ENCODE measurements at places on chromosomes 3 and 15.

- DNase-seq, result no peak
Measured at GRCh38 chr15:70347321-70348225, 249.9 kb upstream of the TLE3 start.

- no peak for DNase-seq
Measured at GRCh38 chr3:126773783-126774182, 69.7 kb downstream of the CHCHD6 start.

- no peak for DNase-seq
Measured at GRCh38 chr3:101903451-101903871, 54.1 kb downstream of the NFKBIZ start.

GRCh38 chr3:40997711-40998519, 201.4 kb upstream of the CTNNB1 start:
- DNase-seq, result no peak

DNA sequence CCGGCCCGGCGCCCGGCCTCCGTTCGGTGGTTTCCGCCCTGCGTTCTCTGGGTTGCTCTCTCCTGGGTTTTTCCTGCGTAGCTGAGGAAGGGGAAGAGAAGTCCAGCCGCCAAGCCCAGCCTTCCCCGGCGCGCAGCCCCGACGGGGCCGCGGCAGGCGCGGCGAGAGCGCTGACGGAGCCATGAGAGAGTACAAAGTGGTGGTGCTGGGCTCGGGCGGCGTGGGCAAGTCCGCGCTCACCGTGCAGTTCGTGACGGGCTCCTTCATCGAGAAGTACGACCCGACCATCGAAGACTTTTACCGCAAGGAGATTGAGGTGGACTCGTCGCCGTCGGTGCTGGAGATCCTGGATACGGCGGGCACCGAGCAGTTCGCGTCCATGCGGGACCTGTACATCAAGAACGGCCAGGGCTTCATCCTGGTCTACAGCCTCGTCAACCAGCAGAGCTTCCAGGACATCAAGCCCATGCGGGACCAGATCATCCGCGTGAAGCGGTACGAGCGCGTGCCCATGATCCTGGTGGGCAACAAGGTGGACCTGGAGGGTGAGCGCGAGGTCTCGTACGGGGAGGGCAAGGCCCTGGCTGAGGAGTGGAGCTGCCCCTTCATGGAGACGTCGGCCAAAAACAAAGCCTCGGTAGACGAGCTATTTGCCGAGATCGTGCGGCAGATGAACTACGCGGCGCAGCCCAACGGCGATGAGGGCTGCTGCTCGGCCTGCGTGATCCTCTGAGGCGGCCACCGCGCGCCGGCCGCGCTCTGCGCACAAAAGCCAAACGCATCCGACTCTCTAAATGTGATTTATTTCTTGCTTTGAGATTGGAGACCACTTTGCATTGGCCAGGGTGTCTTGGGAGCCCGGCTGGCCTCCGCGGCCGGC, 727 bp downstream of the RAP2B start:
- DNase-seq, result no peak

DNA sequence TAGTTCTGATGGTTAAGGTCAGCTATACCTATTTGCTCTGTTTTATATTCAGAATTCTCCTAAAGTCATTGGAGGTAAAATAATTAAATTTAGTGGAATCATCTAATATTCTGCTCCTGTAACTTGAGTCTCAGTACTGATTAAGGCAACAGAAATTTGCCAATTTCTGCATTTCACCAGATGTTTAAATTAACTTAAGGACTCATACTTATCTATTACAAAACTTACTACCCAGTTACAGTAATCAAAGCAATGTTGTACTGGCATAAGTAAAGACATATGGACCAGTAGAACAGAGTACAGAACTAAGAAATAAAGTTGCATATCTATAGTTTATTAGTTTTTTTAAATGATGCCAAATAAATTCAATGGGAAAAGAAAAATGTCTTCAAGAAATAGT, 1043.8 kb downstream of the OTOL1 start:
- no peak for DNase-seq

DNA sequence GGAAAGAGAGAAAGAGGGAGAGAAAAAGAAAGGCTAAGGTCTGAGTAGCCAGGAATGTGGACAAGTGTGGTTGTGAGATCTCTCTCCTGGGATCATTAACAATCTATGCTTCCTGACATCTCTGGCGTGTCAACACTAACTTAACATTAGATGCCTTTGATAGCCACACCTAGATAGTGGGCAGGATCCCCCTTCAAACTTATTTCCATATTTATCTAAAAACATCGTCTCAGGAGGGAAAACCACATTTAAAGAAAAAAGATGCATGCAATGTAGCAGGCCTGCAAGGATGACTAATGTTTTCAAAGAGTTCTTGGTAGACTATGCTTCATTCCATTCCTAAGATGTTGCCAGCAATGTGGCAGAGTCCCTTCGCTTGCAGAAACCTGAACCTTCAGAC, 80.9 kb downstream of the MLH1 start:
- DNase-seq, result no peak

- no peak for DNase-seq
Measured at GRCh38 chr15:40256638-40257235, 17.9 kb downstream of the PAK6 start.

GRCh38 chr3:133835418-133835743, 29.8 kb downstream of the SRPRB start:
- DNase-seq, result no peak

GRCh38 chr3:65145680-65146079, 457.9 kb upstream of the ADAMTS9 start:
- no peak for DNase-seq

GRCh38 chr3:149382101-149382467, 4.6 kb upstream of the TM4SF1 start:
- no peak for DNase-seq

DNA sequence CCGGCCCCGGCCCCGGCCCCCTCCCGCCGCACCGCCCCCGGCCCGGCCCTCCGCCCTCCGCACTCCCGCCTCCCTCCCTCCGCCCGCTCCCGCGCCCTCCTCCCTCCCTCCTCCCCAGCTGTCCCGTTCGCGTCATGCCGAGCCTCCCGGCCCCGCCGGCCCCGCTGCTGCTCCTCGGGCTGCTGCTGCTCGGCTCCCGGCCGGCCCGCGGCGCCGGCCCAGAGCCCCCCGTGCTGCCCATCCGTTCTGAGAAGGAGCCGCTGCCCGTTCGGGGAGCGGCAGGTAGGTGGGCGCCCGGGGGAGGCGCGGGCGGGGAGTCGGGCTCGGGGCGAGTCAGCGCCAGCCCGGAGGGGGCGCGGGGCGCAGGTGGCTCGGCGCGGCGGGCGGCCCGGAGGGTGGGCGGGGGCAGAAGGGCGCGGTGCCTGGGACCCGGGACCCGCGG, 352 bp downstream of the CHRD start:
- DNase-seq, result no peak

GRCh38 chr15:34436126-34436955, 1.3 kb downstream of the GOLGA8A start:
- DNase-seq, result no peak

- DNase-seq, result no peak
Measured at GRCh38 chr15:61755467-61755866, 304.8 kb downstream of the VPS13C start.

- DNase-seq, result no peak
Measured at GRCh38 chr3:195512798-195513345, 30.3 kb downstream of the PPP1R2 start.

DNA sequence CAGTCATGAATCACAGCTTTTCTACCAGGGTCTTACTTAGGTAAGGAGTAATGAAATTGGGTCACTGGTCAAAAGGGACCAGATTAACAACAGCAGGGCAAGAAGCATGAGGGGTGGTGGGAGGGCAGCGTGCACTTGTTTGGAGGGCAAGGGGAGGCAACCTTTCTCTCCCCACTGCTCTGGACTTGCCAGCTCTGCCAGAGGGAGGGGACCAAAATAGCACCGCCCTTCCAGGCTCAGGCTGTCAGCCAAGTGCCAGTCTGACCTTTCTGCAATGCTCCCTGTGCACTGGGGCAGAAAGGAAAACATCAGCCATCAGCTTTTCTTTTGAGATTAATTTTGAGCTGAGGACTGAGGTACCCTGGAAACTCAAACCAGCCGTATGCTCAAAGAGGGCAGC, 4.5 kb upstream of the ULK3 start:
- no peak for DNase-seq

DNA sequence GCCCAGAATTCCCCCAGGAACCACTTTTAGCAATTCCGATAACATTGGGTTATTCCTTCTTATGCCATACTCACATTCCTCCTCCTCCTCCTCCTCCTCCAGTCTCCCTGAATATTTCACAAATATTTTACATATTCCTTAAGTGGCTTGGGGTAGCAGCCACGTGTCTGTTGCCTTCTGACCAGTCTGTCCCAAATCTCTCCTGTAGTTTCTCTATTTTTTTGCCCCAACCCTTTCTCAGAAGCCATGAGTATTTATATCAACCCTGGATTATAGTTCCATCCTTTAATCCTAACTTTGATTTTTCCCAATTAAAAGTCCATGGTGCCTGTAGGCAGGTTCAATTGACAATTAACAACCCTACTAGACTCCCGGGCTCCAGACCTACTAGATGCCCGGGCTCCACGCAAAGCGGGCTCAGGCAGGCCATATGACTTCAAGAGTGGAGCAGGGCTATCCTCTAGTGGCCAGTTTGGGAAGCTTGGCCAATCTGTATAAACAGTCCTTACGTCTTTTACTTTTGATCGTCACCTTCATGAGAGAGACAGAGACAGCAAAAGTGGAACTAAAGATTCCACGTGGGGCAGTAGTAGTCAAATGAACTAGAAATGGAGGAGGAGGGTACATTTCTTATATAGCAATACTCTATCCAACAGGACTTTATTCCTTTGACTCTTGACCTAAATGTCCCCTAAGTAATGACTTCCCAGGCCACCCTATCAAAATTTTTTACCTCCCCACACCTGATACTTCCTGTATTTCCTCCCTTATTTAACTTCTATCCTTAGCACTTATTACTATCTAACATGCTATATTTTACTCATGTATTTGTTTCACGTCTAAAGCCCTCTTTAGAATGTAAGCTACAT, 69.7 kb downstream of the USF3 start:
- no peak for DNase-seq

DNA sequence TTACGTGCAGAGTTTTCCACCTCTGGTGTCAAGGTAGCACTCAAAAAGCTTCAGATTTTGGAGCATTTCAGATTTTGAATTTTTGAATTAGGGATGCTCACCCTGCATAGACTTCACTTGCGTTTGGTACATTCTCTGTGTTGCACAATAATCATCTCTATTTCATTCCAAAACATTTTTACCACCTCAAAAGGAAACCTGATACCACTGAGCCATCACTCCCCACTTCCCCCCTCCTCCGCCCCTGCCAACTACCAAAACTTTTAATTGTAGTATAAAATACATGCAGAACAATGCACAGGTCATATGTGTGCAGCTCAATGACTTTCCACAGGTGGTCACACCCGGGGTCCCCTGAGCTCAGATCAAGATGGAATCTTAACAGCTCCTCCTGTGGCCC, 208.8 kb downstream of the SV2B start:
- DNase-seq, result no peak

- DNase-seq, result no peak
Measured at GRCh38 chr3:186534113-186534669, 10.0 kb downstream of the CRYGS start.

GRCh38 chr3:30473374-30474051, 132.9 kb upstream of the TGFBR2 start:
- DNase-seq, result no peak

DNA sequence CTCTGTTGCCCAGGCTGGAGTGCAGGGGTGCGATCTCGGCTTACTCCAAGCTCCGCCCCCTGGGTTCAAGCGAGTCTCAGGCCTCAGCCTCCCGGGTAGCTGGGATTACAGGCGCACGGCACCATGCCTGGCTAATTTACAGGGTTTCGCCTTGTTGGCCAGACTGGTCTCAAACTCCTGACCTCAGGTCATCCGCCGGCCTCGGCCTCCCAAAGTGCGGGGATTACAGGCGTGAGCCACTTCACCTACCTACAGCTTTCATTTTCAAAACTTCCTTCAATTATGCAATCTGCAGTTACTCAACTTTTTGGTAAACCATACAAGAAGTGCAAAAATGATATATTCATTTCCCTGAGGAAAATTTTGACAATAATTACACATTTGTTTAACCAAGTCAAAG, 14.0 kb downstream of the NANOGP8 start:
- no peak for DNase-seq

- DNase-seq, result no peak
Measured at GRCh38 chr3:62567097-62568021, 194.0 kb upstream of the FEZF2 start.

- DNase-seq, result no peak
Measured at GRCh38 chr15:64568765-64569164, 108.4 kb downstream of the ZNF609 start.

- no peak for DNase-seq
Measured at GRCh38 chr15:52232327-52232726, 41.1 kb upstream of the GNB5 start.

DNA sequence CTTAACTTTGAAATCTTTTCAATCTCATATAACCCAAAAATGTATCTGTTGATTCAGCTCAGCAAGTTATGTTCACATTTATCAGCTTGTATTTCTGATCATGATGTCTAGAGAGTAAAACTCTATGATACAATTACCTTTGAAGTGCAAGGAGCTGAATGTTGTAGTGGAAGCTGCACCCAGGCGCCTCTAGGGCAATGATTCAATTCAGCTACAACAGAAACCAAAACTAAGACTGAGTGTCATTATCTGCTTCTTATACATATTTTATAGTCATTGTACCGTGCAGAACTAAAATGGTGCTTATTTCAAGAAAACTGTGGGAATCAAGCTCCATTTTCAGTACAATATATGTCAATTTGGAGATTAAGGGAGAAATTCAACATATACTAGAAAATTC, 1237.5 kb downstream of the ZPLD1 start:
- no peak for DNase-seq

- DNase-seq, result no peak
Measured at GRCh38 chr3:149547954-149548668, 73.6 kb downstream of the TM4SF4 start.

- DNase-seq, result no peak
Measured at GRCh38 chr15:80179935-80180334, 27.1 kb downstream of the FAH start.

GRCh38 chr15:81723701-81724100, 322.1 kb downstream of the MEX3B start:
- no peak for DNase-seq

- no peak for DNase-seq
Measured at GRCh38 chr15:36951731-36952247, 148.6 kb downstream of the MEIS2 start.

GRCh38 chr3:157103280-157103679, 56.7 kb downstream of the CCNL1 start:
- DNase-seq, result no peak

GRCh38 chr15:35506272-35506870, 39.6 kb downstream of the DPH6 start:
- no peak for DNase-seq

- DNase-seq, result no peak
Measured at GRCh38 chr15:41838400-41838897, at the start of gene PLA2G4B. Gene PLA2G4B, plus strand, starts transcription at chr15:41838847. Its CDS starts 67 bp downstream, at chr15:41838914.

GRCh38 chr3:184786280-184786941, 25.6 kb upstream of the VPS8 start:
- DNase-seq, result no peak

DNA sequence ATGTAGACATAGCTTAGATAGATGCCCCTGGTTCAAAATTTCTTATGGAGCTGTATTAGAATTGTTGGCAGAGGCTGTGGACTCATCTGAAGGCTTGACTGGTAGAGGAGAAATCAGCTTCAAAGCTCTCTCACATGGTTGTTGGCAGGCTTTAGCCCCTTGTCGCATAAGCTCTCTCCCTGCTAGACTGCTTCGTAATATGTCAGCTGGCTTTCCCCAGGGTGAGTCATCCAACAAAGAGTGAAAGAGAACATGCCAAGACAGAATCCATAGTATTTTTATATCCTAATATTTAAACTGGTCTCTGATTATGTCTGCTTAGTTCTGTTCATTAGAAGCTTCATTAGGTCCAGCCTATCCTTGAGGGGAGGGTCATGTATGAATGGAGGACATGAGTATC, 427.4 kb upstream of the NAALADL2 start:
- no peak for DNase-seq
